ENCODE measurements at places on chromosomes 4 and X. TPM values are rescaled to one million over a fixed set of nuclear protein-coding genes. Genes with fewer than 3 reads are reported as not detected.

DNA sequence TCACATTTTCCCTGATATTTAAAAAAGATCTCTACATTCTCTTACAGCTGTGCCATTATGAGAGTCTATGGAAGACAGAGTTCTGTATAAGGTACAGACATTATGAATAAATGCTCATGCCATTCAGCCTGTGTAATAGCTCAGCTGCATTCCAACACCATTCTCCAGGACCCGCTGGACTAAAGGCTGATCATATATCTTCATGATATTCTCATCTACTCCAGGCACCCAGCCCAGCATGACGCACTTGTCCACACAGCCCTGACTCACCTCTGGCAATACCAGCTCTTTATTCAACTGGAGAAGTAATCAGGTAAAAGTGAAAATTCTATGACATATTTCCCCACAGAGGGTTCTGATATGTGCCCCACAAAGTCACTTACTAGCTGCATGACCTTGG, 437.5 kb upstream of the FGF16 start:
- peak; percentile 73 for DNase-seq

The UGT2B28 gene
- total RNA-seq, result not detected

DNA sequence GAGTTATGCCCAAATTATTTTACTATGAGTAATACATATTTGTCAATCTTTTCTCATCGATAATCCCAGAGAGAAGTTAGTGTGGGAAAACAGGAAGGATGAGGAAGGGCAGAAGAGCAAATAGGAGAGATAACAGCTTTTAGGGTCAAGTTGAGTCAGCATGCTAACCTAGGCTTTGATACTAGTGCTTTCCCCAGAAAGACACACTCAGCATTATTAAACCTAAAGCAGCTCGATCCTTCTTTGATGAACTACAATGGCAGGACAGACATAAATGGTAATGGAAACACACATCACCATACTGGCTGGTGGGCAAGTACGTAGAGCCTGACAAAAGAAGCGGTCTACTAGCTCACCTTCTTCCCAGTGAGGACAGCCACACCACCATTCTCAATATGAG, 20.5 kb downstream of the AIFM1 start:
- no peak for DNase-seq

- DNase-seq, result no peak
These were observed 141.4 kb downstream of the NAA11 start for GRCh38 chr4:79184476-79184875.

The MAGEA2B gene
- not detected for total RNA-seq

DNA sequence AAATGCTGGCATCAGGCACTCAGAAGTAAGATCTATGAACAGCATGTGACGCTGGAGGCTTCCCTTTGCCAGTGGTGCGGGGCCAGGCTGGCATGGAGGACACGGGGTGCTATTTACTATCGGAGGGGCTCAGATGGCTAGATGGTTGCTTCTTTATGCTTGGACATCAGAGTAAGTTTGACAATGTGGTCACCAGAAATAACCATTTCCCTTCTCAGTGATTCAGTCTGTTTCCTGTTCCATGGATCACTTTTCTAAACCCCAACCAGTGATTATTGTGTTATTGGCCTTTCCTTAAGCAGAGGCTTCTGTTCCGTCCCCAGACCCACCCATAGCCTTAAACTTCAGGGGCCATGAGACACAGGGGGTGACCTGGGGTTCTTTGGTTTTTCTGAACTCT, 55.4 kb upstream of the DHX15 start:
- no peak for DNase-seq

GRCh38 chr4:154416190-154416547, 75.4 kb downstream of the DCHS2 start:
- DNase-seq, result no peak

GRCh38 chrX:22467571-22467970, 194.9 kb downstream of the CBLL2 start:
- DNase-seq, result no peak

DNA sequence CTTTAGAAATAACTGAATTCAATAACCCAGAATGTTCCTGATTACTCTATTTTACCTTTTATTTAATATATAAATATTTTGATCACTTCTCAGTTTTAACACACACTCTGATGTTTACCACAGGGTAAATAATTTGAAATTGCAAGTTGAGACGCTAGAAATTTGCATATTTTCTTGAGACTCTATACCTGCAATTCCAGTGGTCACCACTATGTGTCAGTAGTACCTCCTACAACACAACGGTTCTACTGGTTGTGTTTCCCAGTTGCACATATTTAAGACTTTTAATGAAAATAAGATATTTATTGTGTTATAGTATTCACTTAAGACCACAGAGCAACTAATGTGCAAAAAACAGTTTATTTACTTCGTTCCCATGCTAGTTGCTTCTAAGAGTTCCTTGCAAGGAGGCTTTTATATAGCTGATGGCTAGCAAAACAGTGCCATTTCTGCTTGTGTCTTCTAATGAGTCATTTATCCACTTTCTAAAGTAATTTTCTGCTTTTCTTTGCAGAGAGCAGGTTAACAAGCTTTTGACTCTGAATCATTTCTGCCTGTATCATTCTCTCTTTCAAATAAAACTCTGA, 98.9 kb upstream of the PDLIM3 start:
- DNase-seq, result no peak

GRCh38 chr4:158934996-158935669, 166.3 kb downstream of the FNIP2 start:
- no peak for DNase-seq

The ATP2B3 gene
- not detected for total RNA-seq

DNA sequence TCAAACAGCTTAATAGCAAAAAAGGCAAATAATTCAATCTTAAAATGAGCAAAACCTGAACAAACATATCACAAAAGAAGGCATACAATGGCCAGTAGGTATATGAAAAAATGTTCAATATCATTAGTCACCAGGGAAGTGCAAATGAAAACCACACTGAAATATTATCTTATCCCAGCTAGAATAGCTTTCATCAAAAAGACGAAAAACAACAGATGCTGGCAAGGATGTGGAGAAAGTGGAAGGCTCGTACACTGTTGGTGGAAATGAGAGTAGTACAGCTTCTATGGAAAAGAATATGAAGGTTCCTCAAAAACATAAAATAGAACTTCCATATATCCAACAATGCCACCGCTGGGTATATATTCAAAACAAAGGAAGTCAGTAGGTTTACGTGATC, 29.3 kb upstream of the ANXA10 start:
- no peak for DNase-seq

GRCh38 chr4:182807767-182808548, 109.2 kb downstream of the DCTD start:
- DNase-seq, result no peak

The SPON2 gene
- total RNA-seq, result 43.1 TPM

The CLDN2 gene
- total RNA-seq, result not detected

The RNF128 gene
- 0.30 TPM for total RNA-seq

DNA sequence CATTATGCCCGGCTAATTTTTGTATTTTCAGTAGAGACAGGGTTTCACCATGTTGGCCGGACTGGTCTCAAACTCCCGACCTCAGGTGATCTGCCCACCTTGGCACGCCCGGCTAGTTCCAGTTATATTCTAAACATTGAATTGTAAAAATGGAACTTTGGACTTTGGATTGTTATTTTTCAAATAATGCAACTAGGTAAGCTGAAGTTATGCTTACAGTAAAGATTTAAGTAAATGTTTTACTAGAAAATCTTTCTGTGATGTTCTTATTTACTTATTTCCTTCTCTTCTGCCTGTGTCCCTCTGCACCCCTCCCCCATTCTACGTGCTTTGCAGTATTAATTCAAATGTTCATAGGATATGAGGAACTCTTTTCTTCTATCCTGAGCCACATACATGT, 26.1 kb downstream of the GK start:
- no peak for DNase-seq

The VCX3B gene
- not detected for total RNA-seq

The F8A2 gene
- total RNA-seq, result not detected

The IGBP1 gene
- 55.2 TPM for total RNA-seq

The SERPINA7 gene
- total RNA-seq, result not detected

- DNase-seq, result no peak
These were observed 44.7 kb downstream of the EVC start for GRCh38 chr4:5755679-5756078.

DNA sequence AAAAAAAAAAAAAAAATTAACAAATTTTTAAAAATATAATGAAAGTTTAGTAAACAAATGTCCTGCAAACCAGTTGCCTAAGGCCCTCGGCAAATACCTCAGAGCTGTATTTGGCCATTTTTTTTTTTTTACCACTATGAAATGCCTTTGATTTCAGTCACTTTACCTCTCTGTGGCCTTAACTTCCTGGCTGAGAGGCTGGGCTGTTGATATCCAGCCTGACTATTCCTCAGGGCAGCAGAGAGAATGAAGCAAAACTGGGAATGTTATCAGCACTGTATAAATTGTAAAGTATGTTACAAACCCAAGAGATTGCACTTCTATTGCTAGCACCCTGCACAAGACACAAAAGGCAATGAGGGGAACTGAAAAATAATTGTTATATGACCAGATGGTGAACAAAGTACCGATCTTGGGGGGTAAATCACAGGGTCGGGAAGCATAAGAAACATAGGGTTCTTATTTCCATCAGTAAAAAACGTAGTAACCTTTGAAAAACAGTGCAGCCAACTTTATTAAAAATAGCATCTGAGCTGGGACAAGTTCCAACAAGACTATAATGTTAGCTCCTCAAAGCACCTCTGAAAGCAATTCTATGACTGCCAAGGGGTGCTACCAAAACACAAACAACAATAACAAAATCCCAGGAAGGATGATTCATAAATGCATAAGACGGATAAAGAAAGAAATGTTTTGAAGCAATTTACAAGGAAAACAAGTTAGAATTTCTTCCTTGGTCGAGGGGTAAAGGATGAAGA, 18.1 kb downstream of the USP46 start:
- DNase-seq, result peak; percentile 43

The HPGD gene
- total RNA-seq, result not detected

The SLC25A53 gene
- total RNA-seq, result 4.4 TPM

The CTAG1B gene
- total RNA-seq, result not detected

DNA sequence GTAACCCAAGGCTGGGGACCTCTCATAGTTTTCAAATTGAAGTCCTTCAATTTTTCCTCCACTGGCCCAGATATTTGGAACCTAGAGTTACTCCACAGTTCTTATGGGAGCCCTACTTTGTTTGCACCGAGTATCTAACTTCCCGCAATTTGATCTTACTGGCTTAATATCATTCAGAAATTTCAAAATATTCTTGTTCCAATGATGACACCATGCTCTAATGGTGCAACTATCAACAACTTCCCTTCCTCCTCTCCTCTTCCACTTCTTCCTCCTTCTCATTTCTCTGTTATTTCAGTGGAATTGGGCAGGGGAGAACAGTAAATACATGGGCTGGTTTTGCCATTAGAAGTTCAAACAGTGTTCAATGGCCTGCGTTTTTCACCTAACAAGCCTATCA, 20.2 kb downstream of the PDCL2 start:
- DNase-seq, result no peak

DNA sequence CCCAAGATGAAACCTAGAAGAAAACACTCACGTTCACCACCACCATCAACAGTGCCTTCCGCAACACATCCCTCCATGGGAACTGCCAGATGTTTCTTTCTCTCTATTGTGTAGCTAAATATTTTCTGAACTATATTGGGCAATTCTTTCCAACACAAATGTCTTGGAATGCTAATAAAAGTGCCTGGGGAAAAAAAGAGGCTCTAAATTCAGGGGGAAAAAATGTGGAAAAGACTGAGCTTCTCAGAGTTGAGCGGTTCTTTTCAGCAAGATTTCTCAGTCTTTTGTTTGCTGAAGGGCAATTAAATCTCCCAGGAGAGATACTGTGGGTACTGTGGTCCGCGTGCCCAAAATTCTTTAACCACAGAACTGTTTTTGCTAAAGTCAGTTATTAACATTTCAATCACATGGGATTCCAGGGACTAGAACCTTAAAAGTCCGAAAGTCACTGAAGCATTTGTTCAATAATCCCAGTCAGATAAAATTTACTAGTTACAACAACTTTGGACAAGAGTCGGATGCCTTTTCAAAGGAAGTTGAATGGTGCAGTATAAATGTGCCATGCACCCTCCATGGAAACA, 51.9 kb upstream of the DHRSX start:
- DNase-seq, result no peak

The PGAM4 gene
- total RNA-seq, result not detected

The IDS gene
- total RNA-seq, result 11.6 TPM

GRCh38 chr4:142648378-142648777, 197.7 kb downstream of the INPP4B start:
- no peak for DNase-seq

The BANK1 gene
- total RNA-seq, result 1.1 TPM

The ITGB1BP2 gene
- 0.92 TPM for total RNA-seq

The SSX1 gene
- total RNA-seq, result not detected

DNA sequence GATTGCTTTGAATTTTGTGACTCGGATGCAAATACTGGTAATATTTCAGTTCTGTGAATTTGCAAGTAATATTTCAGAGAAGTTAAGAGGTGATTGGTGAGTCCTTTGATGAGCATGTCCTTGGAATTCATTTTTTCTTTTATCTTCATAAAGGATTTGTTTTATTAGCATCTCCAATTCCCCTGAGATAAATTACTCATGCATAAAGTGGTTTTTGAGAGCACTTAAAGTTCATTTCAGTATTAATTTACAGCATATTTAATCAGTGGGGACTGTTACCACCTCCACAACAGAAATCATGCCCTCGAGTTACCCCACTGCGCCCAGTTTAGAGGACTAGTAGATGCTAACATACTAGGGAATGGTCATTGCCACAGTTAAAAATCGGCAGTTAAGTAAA, 65.0 kb downstream of the ZFX start:
- no peak for DNase-seq

The EGF gene
- 0.63 TPM for total RNA-seq

The ELMOD2 gene
- total RNA-seq, result 11.7 TPM

The SPANXN1 gene
- total RNA-seq, result not detected

All from MG63 (cell line).